ENCODE measurements at places on chromosomes 4 and X.

- peak; percentile 97 for DNase-seq
Observed at GRCh38 chr4:119300101-119300978, 21.6 kb downstream of the FABP2 start.

GRCh38 chr4:114599903-114600552 is 1.4 kb downstream of the UGT8 start:
- no peak for DNase-seq

GRCh38 chr4:74206088-74206825 is 48.3 kb downstream of the MTHFD2L start:
- DNase-seq: no peak

DNA sequence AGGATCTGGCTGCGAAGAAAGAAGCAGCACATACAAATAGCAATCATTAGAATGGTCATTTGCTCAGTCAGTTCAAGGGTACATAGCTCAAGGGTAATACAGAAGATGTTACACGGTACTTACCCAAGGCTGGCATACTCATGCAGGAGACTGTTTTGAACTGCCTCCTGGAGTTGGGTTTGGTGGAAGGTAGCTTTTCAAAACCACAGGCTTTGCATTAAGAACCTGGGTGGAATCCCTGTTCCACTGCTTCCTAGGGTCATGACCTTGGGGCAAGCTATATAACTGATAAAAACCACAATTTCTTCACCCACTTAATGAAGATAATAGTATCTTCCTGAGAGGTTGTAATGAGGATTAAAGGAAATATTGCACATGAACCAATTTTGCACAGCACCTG is 36.5 kb downstream of the TBC1D9 start:
- no peak for DNase-seq

GRCh38 chr4:162891788-162892707 is 274.6 kb downstream of the NAF1 start:
- DNase-seq: no peak

DNA sequence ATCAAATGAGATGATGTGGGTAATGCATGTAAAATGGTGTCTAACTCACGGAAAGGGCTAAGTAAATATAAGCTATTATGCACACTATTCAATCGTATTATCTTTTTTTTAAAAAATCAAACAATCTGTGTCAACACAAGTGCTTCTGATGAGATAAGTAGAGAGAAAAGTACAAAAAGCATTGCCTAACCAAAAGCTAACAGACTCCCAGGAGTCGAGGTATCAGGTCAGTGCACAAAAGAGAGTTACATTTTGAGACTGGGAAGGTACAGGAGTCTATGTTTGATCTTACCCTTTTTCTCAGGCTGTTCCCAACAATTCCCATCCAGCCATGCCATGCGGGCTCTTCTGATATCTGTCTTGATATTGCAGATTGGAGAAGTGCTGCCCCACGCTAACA is 203.3 kb upstream of the ZIC3 start:
- no peak for DNase-seq

All from transverse colon (tissue), 4 donors.